ENCODE measurements at places on chromosomes 7 and 10.

- DNase-seq, result no peak
Measured at GRCh38 chr7:5629941-5630340, 151.5 kb downstream of the RNF216 start.

DNA sequence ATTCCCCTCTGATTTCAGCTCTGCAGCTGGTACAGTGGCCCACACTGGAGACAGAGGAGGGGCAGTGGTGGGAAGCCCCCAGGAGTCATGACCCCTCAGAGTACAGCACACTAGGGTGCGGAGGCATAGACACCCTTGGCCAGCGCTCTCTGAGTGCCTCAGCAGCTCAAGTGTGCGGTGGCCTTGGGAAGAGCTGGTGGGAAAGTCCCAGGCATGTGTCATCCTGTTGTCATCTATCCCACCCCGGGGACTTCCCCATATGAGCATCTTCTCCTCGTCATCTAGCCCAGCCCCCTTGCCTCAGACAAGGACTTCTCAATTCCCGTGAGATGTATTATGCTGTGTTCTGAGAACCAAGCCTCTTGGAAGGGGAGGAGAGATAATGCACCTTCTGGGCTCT lies 15.6 kb upstream of the PPIF start:
- no peak for DNase-seq

- DNase-seq, result no peak
Measured at GRCh38 chr7:1988533-1988930, 244.2 kb downstream of the MAD1L1 start.

- no peak for DNase-seq
Measured at GRCh38 chr10:97066877-97067555, 118.7 kb downstream of the SLIT1 start.

- DNase-seq, result peak; percentile 34
Measured at GRCh38 chr7:100679927-100680575, 6.5 kb downstream of the GNB2 start.

DNA sequence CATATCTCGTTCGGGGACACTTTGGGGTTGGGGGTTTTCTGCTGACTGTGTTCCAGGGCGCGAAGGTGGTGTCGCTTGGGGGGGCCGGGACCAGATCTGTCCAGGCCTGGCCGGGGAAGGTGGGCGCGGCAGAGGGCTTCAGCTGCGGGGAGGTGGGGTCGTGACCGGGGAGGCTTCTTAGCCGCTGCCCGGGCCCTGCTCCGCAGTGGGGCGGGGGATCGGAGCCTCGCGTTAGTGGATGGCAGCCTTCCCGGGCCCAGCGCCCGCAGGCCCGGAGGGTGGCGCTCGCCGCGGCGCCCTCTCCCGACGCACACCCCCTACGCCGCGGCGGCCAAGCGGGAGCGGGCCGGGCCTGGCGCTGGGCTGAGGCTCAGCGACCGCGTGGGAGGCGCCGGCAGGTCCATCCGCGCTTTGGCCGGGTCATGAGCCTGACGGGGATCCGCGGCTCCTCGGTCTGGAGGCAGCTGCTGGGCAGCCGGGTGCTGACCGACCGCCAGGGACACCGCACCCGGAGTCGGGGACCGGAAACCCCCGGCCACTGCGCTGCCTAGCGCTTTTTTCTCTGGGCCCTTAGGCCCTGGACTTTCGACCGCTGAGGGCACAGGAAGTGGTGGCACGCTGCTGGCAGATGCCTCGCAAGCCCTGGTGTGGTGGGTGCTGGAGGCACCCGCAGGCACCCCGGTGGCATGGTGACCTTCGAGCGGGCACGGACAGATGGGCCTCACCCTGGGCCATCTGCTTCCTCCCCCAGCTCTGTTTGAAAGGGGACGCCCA lies 1.2 kb downstream of the AGAP3 start:
- DNase-seq, result peak; percentile 80

- no peak for DNase-seq
Measured at GRCh38 chr7:77338260-77338659, 77.9 kb downstream of the GSAP start.

- DNase-seq, result no peak
Measured at GRCh38 chr10:47438857-47439474, 44.9 kb downstream of the ANXA8 start.

DNA sequence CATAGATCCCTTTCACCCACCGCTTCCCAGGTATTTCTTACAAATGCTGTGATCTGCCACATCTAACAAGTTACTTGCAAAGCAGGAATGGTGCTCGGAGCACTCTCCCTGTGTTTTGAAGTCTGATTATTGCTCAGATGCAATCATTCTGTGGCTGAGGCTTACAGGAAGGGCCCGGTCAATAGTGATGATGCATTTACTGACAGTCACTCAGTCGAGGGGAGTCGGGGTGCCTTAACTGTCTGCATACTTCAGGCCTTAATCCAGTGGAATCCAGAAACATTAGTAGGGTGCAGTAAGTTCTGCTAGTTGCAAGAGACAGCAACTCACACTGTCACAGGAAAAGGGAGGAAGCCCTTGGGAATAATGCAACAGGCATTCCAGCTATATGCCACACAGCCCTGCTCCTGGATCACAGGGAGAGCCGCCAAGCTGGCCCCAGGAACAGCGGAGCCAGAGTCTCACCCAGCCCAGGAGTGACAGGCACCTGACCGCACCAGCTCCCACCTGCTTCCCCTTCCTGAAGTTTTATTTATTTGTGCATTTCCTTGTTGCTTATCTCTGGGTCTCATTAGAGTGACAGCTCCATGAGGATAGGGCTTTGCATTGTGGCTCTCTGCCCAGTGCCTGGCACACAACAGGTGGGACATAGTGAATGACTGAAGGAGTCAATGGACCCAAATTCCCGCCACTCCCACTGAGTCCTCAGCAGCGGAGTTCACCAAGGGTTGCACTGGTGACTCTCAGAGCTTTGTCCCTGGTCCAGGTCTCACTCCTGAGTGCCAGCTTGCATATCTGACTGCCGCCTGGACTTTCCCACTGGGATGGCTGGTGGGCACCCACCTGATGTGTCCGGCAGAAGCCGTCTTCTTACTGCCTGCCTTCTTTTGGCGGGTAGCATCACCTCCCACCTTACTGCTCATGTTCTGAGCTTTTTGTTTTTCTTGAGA lies 212.5 kb upstream of the SH2B2 start:
- DNase-seq, result no peak

DNA sequence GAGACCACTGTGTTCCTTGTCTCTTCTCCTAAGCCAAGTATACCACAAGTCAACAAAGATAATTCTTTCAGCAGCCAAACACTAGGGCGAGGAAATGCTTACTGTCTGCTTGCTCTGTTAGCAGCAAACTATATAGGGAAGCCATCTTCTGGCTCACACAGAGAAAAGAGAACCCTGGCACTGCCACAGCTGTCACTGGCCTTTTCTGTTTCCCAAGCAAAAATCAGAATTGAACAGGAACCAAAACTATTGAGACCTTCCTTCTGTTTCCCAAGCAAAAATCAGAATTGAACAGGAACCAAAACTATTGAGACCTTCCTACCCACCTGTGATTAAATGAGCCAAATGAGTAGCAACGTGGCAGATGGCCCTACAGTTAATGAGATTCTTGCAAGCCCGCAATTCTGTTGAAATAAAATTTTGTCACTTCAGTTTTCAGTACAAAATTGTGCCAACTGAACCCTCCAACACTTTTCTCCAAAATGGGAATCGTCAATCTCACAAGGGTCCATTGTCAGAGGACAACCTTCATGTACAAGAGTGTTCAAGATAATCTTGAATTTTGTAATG lies 54.5 kb downstream of the LRRTM3 start:
- DNase-seq, result no peak

- no peak for DNase-seq
Measured at GRCh38 chr10:67819768-67820204, 18.2 kb downstream of the DNAJC12 start.

- DNase-seq, result no peak
Measured at GRCh38 chr10:35041502-35041879, 48.6 kb downstream of the CUL2 start.

GRCh38 chr10:87625661-87626060 lies 34.0 kb upstream of the PAPSS2 start:
- no peak for DNase-seq

GRCh38 chr10:69878038-69878437 lies 76.3 kb downstream of the COL13A1 start:
- no peak for DNase-seq

GRCh38 chr7:111429781-111430180 lies 132.5 kb downstream of the IMMP2L start:
- no peak for DNase-seq

- no peak for DNase-seq
Measured at GRCh38 chr10:35079265-35079664, 10.9 kb downstream of the CUL2 start.

DNA sequence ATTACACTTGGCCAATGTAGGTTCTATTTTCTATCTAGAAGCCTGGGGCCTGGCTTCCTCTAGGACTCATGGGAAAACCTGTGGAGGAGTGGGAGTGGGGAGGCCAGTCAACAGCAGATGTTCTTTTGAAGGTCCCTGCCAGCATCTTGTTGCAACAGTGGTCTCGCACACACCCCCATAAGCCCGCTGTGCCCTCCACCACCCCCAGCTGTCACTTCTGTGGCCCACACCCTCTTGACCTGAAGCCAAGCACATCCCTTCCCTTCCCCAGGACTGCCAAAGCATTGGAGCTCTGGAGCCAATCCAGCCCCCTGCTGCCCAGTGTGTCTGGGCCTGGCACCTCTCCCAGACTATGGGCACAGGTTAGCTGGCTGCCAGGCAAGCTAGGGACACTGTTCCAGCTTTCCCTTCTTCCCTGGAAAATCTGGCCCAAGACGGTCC lies 1.9 kb upstream of the STX1A start:
- DNase-seq, result no peak

DNA sequence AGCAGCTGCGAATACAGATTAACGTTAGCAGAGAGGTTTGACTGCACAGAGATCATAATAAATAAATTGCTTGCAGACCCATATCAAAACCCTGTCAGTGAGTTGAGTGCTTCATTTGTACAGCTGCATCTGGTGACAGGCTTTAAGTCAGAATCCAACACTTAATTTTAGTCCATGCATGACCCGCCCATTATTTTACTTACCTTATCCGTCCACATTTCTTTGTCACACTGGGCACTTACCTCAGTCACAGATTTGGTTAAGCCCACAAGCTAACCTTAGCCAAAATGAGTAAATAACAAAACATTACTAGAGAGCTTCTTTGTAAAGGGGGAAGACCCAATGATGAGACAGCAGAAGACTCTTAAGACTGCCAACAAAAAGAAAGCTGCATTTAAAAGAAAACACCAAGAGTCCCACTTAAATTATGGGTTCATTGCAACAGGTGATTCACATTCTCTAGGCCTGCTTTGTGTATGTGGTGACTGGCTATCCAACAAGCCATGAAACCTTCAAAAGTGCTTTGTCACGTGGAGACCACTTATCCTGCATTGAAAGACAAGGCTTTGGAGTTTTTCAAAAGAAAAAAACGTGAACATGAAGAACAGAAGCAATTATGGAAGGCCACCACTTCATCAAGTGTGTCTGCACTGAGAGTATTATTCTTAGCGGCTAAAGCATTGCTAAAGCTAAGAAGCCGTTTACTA lies 32.2 kb downstream of the PHTF2 start:
- DNase-seq, result no peak

- peak; percentile 72 for DNase-seq
Measured at GRCh38 chr10:84008878-84009277, 130.4 kb upstream of the GHITM start.

DNA sequence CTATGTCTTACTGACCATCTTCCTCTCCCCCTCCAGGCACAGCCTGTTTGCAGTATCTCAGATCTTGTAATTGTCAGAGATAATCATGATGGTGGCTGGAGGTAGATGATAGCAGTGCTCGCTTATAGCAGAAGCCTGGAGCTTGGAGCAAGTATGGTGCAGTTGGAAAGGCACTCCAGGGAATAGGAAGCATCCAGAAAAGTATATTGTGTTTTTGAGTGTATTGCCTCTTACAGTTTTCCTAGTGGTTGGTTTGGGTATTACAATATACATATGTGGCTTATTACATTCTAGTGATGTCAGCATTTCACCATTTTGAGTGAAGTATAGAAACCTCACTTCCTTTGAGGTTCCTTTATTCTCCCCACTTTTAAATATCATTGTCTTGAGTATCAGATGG lies 101.5 kb downstream of the STK31 start:
- DNase-seq, result peak; percentile 18

- no peak for DNase-seq
Measured at GRCh38 chr10:70494966-70495365, 16.4 kb downstream of the PALD1 start.

DNA sequence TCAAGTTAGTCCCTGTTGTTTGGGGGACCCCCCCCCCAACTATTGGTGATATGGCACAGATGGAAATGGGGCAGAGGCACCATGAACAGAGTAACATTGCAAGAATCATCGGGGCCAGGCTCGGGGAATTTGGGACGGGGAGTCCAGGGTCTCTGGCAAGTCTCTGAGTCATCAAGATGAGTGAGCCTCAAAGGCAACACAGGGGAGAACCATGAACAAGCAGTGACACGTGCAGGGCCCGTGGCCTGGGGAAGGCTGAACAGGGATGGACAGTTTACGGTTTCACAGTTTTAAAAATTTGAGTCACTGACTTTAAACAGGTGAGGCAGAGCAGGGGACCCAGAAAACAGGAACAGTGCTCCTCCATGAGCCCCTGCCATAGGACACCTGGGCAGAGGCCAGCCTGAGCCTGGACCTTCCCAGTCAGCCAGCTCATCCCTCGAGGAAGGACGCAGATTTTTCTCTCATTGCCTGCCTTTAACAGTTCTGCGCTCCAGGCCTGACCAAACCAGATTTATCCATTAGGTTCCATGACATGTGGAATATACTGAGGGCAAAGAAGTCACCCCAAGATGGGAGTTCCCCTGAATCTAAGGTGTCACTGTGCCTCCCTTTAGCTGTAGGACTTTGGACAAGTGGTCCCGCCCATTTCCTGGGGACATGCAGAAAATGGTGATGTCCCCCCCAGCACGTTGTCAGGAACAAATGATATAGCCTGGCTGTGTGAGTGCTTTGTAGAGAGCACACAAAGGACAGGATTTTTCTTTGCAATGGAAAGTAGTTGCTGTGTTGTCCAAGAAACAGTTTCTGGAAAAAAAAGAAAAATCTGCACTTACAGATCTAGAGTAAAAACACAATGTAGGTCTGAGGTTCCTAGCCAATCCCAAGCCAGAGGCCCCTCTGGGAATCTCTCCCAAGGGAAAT lies 23.8 kb downstream of the CHST15 start:
- DNase-seq, result no peak

DNA sequence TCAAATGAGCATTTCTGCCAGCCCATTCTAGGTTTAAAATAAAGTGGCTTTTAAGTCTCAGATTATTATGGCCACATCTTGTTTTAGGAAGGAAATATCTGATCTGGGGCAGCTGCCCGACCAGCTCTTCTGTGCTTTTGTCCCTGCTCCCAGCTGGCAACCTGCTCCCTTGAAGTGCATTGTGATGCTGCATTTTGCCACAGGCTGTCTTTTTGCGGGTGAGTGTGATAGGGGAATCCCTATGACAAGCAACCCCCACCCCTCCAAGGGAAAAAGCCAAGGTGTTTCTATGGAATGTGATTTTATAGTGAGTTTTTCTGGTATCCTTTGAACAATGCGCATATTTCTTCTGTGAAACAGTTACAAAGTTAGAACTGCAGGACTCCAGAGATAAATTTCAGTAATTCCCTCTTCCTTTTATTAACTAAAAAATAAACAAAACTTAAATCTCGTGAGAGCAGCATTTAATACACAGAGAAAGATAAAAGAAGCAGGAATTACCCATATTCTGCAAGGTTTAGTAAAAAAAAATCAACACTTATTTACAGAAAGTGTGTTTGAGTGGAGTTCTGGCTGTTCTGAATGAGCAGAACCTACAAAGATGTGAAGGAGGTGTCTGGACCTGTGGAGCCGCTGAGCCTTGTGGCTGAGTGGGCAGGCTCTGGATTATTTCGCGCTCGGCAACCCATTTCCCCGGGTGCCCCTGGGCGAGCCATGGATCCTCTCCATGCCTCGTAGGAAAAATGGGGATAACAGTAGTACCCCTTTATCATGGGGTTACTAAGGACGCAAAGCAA lies 10.1 kb upstream of the HPS1 start:
- no peak for DNase-seq

All from K562 (cell line).